Activated naive CD4-positive, alpha-beta T cell treated with Interleukin-2 at 50 U/mL for 16 hours (primary cell): ENCODE measurements at places on chromosomes 7 and 10.

GRCh38 chr10:63994371-63994770, 473.2 kb downstream of the REEP3 start:
- no peak for DNase-seq

- DNase-seq, result no peak
Observed at GRCh38 chr7:16564909-16565426, 38.3 kb downstream of the LRRC72 start.

DNA sequence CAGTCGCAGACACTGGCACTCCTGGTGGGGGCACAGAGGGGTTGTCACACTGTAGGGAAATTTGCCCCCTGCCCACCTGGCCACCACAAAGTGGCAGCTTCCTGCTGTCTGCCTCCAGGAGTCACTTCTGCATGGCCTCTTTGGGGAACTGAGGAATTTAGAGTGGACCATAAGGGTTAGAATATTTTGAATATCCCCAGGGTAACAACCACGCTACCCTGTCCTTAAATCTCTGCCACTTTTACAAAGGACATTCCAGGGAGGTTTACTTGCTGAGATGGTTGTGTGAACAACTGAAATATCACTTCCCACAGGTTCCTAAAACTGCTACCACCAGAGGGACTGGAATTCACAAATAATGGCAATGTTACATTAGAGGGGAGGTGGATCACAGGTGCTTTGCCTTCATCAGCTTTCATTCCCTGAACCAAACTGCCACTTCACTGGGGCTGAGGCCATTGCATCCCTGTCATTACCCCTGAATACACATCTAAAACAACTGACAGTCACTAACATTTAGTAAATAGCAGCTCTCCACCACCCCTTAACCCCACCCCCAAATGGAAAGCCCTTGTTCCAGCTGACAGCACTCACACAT, 88.1 kb upstream of the IFRD1 start:
- no peak for DNase-seq

GRCh38 chr7:117805241-117805640, 68.0 kb downstream of the CTTNBP2 start:
- no peak for DNase-seq

DNA sequence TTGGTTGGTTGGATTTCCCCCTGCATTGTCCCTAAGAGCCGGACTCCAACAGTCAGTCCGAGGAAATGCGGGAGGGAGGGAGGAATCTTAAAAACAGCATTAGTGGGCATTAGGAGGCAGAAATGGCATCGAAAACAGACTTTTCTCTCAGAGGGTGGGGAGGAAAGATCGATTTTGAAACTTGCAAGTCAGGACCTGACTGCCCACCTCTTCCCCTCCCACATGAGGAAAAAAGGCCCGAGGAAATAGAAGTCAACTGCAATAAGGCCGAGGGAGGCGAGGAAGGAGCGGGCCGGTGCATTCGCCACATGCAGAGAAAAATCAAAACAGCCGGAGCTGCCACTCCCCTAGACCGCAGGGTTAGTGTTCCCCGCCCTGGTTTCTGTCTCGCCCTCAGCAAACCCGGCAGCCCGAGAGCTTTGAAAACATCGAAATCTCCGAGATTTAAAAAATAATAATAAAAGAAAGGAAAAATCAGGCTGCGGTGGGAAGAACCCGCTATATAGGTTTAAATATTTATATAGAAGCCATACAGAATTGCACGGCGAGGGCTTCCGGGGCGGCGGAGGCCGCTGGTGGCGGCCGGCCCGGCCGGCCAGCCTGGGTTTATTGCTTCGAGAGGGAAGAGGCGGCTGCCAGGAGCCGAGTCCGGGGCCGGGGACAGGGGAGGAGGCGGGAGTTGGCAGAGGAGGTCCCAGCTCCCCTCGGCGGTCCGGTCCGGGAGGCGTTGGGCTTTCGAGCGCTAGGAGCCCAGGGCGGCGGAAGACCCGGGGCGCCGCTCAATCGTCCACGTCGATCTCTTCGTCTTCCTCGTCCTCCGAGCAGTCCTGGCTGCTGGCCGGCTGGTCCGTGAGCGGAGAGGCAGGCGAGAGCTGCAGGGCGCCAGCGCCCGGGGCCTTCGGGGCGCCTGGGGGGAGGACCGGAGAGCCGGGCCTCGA, 2.5 kb downstream of the LBX1 start:
- DNase-seq, result no peak

DNA sequence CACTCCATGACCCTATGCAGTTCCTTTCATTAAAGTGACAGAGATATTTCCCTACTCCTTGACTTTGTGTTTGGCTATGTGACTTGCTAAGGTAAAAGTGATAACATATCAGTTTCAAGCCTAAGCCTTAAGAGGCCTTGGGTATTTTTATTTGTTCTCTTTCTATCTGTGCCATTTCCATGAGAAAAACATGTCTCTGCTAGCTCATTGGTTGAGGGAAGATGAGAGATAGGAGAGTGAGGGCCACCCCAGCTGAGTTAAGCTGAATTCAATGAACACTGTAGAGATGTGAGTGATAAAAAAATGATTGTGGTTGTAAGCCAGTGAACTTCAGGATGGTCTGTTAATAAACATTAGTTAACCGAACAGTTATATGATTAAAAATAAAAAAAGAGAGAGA, 13.4 kb downstream of the TASOR2 start:
- no peak for DNase-seq

GRCh38 chr10:48406204-48406603, 99.7 kb downstream of the MAPK8 start:
- DNase-seq, result no peak

GRCh38 chr7:7943951-7944350, 24.6 kb upstream of the GLCCI1 start:
- DNase-seq, result no peak

DNA sequence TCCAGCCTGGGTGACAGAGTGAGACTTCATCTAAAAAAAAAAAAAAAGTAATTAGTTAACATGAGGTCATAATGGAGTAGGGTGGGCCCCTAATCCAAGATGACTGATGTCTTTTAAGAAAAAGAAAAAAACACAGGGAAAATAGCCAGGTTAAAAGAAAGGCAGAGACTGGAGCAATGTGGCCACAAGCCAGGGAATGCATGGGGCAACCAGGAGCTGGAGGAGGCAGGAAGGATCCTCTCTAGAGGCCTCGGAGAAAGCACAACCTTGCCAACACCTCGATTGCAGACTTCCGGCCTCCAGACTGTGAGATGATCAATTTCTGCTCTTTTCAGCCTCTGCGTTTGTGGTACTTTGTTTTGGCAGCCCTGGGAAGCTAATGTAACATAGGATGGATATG, 121.5 kb downstream of the ITIH5 start:
- no peak for DNase-seq

- no peak for DNase-seq
Observed at GRCh38 chr10:47287365-47287802, 12.6 kb upstream of the GDF10 start.

GRCh38 chr10:78685466-78686103, 383.2 kb upstream of the ZMIZ1 start:
- no peak for DNase-seq

DNA sequence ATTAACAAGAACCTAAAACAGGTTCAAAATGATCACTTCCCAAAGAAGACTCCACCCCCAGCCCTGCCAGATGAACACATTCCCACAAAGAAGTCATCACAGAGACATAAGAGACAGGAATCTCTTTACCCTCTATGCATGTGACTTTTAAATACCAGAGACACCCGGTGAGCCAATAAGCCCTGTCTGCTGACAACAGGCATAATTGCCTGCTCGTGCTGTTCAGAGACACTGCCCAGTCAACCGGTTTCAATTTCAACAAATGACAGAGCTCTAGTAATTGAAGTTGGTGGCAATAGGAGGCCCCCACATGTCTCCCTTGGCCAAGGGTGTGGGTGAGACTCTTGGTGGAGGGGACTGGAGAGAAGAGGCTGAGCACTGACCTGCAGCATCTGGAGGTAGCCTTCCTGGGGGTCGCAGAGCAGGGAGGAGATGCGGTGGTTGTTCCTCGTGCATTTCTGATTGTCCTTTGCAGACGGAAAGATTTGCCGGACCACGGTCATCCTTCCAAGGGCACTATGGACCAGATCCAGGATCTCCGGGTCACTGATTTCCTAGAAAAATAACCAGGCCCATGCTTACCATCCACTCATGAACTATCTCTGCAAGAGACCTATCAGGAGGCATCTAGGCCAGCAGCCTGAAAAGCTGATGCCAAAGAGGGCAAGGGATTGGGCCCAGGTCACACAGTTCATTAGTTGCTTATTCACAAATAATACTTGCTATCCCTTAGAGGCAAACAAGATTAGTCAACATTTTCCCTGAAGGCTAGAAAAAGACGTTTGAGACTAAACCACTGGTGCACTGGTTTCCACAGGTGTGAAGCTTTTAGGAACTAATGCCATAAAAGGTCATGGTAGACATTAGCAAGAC, 497.7 kb downstream of the GRID1 start:
- no peak for DNase-seq

DNA sequence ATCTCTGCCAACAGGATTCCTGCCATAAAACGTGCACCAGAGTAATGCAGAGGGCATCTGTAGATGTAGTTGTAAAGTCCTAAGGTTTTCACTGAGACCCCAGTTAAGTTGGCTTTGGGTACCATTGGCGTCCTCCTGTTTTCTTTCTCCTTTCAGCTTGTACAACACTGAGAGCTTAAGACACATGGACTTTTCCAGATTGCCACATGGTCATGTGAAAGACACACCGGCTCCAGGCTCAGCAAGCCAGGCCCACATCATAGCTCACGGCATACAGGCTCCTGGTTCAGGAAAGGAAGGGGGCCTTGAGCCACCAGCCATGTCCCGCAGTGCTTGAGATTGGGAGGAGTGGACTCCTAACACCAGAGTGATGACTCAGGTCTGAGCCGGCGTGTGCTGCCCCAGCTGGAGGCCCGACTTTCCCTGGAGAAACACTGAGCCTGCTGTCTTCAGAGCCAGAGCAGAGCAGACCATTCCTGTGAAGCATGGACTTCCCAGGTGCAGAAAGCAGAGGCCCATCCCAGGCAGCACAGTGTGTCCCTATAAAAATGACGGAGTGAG, 252.7 kb downstream of the PRPF18 start:
- DNase-seq, result no peak

GRCh38 chr7:132134814-132135445, 441.3 kb downstream of the PLXNA4 start:
- no peak for DNase-seq

DNA sequence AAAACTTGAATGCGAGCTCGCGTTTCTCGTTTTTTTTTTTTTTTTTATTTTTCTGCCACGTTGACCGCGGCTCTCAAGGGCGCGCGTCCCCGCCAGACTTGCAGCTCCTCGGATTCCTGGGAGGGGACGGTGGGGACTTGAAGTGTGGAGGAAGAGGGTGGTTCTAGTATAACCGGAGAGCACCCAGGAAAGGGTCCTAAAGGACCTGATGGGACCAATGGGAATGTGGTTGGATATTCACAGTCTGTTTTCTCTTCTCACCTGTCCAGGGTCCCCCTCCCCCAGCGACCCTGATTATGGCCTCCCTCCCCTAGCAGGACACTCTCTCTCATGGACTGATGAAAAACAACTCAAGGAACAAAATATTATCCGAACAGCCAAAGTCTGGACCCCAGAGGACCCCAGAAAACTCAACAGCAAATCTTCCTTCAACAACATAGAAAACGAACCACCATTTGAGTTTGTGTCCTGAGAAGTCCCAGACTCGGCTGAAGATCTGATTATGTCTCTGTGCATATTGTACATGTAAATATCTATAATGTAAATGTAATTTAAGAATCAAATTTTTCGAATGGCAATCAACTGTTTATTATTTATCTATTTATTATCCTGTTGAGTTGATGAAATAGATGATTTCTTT, 1.4 kb downstream of the PTF1A start:
- DNase-seq, result no peak

DNA sequence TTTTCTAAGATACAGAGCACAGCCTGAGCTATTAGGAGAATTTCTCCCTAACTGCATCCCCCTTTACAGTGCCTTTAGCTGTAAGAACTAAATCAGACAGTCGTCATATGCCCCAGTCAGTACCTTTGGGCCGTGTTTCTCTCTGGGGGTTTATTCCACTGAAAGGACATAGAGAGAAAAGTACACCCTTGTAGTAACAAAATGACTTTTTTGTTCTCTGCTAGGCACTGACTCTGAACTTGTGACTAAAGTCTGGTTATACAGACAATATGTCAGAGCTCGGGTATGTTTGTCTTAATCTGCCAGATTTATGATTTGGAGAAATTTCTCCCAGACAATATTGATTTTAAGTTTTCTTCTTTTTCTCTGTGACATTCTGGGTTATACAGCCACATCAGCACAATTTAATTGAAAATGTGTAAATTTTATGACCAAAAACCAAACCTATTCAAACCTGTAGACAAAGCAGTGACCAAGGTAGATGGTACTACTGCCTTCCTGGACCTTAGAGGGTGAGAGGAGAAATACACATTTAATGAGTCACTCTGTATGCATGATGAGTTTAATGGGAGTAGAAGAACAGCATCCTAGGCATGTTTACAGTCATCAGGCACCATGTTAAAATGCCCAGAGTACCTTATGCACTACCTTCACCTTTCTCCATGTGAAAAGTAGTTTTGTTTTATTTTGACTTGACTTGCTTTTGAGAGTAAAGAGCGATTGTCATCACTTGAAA, 156.1 kb upstream of the PLXDC2 start:
- DNase-seq, result no peak
